ENCODE measurements at places on chromosomes 1 and 21.

DNA sequence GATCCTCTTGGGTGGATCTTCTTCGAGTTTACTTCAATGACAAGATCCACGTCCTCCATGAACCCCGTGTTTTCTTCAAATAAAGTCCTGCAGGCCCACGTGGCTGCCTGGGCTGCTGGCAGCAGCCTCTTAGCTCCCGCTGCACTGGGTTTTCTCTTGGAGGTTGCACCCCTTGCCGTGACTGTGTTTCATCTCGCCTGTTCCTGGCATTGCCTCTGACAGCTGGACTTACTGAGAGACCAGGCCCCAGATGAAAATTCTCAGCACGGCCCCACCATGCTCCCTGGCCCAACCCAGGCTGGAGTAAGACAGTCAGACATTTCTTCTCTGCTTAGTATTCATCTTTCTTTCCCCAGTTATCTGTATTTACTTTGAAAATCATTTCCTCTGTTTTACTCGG is 274.8 kb upstream of the RUNX1 start:
- DNase-seq: no peak

GRCh38 chr1:2204415-2205190 is 10.0 kb upstream of the FAAP20 start:
- no peak for DNase-seq

DNA sequence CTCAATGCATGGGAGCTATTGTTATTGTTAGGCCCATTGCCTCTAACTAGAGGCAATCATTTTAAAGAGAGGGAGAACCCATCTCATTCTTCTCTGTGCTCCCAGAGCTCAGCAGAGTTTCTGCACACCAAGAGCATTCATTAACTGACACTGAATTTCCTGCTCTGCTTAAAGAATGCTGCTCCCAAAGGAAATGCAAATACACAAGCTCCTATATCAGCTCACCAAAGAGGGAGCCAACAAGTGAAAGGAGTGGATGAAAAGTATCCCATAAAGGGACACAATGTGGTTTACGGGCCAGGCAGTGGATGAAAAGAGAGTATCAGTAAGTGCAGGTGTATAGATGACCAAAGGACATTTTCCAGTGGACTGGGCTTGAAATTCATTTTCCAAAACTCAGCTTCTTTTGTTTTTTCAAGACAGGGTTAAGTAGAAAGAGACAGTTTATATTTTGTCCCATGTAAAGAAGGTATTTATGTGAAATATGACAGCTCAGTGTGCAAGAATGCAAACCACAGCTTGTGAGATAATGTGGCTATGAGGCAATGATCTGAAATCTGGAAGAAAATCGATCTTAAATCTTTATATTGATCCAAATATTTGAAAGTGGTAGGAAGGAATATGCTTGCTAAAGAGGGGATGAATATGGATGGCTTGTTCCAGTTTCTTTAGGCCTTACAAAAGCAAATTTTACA is 207.7 kb upstream of the CAMK1G start:
- peak; percentile 17 for DNase-seq

DNA sequence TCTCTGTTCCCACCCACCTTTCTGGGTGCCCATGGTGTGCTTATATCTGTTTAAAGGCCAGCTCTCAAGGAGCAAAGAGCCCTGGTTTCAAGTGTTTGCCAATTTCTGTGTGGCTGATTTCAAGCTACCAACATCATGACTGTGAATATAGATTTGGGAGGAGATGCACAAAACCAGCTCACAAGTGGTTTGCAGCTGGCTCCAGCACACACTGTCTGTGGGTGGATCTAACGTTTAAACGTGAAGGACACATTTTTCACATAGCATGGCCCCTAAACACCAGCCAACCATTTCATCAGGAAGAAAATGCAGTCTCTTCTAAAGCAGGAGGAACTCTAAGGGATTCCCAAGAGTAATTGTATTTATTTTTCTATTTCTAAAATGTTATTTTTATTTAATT is 65.2 kb downstream of the FCRL5 start:
- no peak for DNase-seq

- no peak for DNase-seq
Observed at GRCh38 chr1:119871881-119872280, 24.4 kb downstream of the ADAM30 start.

DNA sequence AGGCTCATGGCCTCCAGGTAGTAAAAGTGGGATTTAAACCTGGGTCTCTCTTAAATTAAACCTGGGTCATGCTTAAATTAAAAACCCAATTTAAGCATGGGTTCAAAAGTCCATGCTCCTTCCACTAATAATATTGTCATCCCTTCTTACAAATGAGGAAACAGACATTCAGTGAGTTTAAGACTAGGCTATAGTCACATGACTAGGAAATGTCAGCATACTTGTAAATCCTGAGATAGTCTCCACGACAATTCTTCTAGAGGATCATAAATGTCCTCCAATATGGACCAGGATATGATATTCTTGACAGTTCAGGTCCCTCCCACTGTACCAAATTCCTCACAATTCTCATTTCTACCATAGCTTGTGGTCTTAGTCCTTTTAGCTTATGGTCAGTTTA is 10.5 kb upstream of the IGFN1 start:
- DNase-seq: no peak

- no peak for DNase-seq
Observed at GRCh38 chr1:50620680-50621329, 197.6 kb upstream of the DMRTA2 start.

GRCh38 chr1:151145304-151146071 is 943 bp downstream of the SEMA6C start:
- DNase-seq: no peak

DNA sequence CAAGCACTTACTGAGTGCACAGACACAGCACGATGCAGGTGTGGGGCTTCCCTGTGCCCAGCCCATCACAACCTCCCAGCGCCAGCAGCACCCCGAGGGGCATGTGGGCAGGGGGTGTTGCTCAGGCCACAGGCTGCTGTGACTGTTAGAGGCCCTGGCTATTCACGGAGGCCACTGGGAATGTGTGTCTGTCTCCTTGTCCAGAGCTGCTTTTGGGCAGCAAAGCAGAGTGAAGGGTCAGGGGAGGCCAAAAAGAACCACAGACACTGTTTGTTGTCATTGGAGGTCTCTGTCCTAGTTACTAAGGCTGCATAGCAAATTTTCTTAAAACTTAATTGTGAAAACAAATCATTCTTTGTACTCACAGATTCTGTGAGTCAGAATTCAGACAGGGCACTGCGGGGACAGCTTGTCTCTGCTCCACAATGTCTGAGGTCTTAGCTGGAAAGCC is 49.6 kb downstream of the TNFRSF8 start:
- DNase-seq: no peak

DNA sequence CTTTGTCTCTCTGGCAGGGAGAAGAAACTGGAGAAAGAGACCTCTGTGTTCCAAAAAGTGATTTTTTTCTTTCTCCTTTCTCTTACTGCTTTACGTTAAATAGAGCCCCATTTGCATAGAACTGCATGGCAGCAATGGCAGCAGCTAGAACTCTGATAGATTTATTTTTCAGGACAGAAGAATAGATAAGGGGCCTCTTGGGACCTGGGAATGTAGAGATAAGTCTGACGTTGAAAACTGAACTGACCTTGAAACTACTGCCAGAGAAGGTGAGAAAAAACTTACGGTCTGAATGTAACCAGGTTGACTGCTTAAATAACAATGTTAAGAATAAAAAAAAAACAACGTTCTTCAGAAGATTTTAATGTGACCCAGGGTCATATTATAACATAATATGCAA is 25.4 kb upstream of the B3GALT5 start:
- no peak for DNase-seq

DNA sequence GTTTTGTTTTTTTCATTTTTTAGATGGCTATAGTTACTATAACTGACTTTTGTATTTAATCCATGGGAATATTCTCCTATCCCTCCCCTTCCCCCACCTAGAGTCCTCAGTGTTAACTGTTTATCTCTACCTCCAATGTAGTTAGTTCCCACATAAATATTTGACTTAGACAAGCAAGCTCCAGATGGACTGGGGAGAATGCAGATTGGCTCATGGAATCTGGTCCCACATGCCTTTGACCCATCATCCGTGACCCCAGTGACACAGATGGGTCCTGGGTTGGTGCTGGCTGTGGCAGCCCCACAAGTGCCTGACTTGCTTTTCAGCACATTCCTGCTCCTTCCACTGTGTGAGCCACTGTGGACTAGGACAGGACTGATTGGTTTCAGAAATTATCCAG is 41.8 kb downstream of the ATP2B4 start:
- no peak for DNase-seq

DNA sequence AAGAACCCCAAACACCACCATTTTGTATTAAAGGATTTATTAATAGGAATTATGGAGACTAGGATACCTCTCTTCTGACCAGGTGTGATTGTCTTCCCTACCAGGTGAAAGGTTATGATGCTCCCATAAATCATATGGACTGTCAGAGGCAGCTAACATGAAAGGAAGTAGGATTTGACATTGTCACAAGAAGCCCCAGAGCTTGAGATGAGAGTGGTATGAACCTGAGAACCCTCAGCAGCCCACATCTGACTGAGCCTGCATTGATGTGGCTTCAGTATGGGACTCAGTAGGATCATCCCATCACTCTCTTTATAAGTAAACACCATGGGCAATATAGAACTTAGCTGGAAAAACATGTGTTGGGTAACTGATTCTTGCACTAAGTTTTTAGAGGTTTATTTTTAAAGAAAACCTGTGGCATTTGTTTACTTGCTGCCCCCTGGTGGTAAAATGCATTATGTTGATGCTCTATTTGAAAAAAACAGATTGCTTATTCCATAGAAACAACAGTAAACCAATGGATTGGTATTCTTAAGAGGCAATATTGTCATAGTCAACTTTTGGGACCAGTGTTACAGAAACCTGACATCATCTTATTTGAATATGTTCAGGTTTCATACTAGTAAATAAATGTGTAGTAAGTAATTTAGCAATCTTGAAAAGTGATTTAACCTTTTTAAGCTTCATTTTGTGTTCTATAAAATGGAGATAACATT is 16.6 kb upstream of the CACYBP start:
- DNase-seq: no peak

DNA sequence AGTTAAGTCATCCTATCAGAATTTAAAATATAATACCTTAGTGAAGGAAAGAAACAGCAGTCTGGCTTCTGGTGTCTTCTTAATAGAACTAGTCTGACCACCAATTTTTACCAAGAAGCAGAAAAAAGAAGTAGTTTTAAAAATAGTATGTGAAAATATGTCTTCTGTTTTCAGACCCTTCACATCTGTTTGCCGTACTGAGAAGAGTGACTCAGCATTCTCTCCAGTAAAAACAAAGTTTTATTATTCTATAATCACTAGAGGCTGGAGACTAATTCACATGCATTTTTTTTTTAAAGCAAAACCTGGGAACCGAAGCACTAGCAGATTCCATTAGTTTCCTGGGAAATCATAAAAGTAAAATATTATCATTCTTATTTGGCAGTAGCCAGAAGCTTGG is 163.8 kb downstream of the COL24A1 start:
- DNase-seq: peak; percentile 53

DNA sequence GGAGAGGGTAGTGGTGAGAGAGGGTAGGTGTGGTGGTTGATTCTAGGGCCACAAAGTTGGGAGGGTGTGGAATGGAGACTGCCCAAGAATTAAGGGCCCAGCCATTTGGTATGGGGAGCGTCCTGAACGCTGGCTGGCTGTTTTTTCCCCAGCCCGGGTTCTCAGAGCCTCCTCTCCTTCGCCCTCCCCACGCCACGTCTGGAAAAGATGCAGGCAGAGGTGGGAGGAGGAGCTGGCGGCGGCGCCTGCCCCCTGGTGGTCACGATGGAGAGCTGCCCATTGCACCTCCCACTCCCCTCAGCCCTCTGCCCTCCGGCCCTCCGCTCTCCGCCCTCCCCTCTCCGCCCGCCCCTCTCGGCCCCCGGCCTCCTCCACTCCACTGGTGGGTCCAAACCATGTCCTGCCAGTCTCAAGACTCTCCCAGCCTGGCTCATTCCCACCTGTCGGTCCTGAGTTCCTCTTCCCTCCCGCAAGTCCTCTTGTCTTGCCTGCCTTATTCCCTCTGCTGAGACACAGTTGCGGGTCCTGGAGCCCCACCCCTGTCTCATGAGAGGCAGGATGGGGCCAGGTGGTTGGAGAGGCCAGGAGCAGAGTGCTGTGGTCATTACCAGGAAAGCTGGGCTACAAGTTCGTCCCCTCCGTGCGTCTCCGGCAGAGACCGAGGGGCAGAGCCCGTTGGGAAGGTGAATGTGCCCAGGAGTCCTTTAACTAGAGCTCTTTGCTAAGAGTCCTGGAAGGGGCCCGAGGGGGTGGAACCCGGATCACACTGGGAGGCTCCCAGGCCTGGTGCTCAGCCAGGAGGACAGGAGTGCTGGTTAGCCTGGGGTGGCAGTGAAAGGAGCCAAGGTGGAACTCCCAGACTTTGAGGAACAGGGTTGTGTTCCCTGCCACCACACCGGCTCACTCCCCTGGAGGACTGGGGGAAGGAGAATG is 22.6 kb downstream of the ETNK2 start:
- no peak for DNase-seq

GRCh38 chr1:84803604-84804003 is 89.4 kb downstream of the LPAR3 start:
- no peak for DNase-seq

- no peak for DNase-seq
Observed at GRCh38 chr1:223670458-223671159, 5.1 kb upstream of the CAPN8 start.

DNA sequence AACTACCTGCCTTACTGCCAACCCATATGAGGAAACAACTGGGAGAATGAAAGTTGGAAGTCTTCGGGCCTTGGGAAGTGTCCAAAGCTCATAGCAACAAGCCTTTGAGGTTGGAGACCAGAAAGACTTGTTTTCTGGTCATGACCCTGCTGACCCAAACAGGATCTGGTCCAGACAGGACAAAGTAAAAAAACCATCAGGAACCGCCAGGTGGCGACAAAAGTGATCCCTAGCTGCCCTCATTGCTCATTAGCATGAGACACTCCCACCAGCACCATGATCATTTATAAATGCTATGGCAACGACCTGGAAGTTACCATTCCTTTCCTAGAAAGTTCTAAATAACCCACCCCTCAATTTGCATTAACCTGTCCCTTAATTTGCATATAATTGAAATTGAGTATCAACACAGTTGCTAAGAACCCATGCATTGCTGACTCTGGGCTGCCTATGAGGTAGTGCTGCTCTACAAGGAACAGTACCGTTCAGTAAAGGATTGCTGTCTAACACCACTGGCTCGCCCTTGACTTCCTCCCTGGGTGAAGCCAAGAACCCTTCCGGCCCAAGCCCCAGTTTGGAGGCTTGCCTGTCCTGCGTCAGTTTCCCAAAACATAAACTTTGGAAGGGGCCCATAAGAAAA is 89.0 kb downstream of the URB2 start:
- no peak for DNase-seq

- no peak for DNase-seq
Observed at GRCh38 chr21:36047139-36047538, 13.2 kb downstream of the SETD4 start.

DNA sequence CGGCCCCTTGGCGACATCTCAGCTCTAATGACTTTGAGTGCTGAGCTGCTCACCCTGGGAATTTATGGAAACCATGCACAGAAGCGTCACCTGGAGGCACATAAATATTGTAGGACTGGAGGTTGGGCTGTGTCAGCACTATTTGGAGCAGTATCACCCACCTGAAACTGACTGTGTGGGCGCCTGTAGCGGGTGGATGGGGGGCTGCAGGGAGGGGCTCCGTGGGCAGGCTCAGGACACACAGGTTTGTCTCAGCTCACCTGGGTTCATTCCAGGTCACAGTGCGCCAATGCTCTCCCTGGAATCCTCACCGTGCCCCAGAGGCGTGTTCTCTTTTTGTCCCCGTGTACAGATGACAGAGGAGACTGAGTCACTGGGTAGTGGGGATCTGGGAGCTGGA is 74.8 kb upstream of the ACTL8 start:
- DNase-seq: no peak
